ENCODE measurements at places on chromosomes 1 and 21. TPM values are rescaled to one million over a fixed set of nuclear protein-coding genes. Genes with fewer than 3 reads are reported as not detected.

DNA sequence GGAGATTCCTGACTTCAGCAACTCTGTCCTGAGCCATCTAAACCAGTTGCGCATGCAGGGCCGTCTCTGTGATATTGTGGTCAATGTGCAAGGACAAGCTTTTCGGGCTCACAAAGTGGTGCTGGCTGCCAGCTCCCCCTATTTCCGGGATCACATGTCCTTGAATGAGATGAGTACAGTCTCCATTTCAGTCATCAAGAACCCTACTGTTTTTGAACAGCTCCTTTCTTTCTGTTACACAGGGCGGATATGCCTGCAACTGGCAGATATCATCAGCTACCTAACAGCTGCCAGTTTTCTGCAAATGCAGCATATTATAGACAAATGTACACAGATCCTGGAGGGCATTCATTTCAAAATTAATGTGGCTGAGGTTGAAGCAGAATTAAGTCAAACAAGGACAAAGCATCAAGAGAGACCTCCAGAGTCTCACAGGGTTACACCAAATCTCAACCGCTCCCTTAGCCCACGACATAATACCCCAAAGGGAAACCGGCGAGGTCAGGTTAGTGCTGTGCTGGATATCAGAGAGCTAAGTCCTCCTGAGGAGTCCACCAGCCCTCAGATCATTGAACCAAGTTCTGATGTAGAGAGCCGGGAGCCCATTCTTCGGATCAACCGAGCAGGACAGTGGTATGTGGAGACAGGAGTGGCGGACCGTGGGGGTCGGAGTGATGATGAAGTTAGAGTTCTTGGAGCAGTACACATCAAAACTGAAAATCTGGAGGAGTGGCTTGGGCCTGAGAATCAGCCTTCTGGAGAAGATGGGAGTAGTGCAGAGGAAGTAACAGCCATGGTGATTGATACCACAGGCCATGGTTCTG lies 2.3 kb downstream of the ZBTB37 start:
- DNase-seq, result no peak

DNA sequence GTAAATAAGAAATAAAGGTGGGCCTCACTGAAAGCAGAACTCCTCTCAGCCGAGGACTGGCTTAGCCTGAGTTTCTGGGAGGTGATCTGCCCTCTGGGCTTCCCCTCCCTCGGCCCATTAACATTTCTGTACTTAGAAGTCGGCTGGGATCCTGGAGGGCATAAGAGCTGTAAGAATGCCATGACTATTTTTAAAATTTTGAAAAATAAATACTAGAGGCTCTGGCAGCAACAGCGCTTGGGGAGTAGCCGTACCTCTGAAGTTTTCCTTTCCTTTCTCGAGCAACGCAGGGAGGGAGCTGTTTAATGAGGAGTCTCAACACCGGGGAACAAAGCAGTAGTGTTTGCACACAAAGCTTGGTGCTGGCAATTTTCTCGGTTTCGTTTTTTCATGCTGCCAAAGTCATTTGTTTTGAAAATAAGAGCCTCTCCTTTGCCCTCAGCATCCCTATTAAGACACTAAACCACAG lies 498.7 kb downstream of the SMYD3 start:
- DNase-seq, result no peak

DNA sequence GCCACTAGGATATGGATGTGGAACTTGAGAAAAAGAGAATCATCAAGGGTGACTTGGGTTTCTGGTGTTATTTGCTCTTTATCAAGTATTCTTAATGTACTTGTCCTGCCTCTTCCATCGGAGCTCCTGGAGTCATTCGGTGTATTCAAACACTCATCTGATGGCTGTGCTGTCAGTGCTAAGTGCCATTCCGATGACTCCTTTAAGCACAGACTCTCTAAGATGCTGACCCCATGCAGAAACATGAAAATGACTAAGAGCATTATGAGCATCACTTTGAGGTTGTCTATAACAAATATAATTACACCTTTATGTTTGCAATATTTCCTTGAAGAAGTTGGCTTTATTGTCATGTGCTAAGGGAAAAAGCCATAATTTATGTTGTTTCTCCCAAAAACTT lies 11.3 kb upstream of the RPL5 start:
- no peak for DNase-seq

GRCh38 chr1:59947047-59947938 lies 20.7 kb upstream of the CYP2J2 start:
- DNase-seq, result peak; percentile 51

DNA sequence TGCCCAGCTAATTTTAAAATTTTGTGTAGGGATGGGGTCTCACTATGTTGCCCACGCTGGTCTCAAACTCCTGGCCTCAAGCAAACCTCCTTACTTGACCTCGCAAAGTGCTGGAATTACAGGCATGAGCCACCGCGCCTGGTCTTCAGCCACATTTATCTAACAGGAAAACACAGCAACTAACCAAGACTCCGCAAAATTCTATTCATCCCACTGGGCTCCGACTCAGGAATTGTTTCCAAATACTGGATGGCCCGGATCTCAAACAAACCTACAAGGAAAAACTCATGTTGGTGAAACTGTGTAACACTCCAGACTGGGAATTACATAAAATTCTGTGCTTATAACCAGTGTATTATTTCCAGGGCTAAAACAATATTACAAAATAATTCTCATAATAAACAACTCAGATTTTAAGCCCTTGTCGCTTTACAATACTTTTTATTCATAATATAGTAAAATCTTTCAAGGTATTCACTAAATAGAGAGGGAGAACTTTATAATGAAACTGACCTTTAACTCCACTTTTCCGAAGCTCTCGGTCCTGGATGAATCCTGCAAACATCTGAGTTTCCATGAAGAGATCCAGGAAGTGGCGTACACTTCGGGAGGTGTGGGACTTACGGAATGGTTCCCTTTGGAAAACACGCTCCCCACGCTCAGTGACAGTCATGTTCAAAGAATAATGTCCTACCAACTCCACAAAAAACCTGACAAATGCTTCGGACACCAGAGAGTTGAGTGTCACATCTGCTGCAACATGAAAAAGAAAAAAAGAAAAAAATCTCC lies 6.0 kb upstream of the BCAS2 start:
- DNase-seq, result no peak

DNA sequence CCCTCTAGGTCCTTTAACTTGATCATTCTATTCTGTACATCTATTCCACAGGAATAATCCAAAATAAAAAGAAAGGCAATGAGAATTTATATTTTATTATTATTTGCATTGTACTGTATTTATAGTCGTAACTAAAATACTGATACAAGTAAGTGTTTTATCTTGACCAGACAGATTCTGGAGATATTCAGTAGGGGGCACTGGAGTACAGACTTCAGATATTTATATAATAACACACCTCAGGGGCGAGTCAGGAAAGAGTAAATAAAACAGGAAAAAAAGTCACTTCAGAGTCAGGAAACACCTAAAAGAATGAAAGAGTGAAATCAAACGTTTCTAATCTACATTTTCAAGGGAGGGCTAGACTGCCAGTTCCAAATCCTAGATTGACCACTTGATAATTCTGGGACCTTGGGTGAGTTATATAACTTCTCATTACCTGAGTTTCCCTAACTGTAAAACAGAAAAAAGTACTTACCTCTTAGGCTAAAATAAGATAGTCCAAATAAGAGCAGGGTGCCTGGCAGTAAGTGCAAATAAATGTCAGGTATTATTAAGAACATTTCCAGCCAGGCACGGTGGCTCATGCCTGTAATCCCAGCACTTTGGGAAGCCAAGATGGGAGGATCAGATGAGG lies 31.1 kb upstream of the MTF1 start:
- no peak for DNase-seq

GRCh38 chr1:231190456-231190855 lies 28.6 kb downstream of the TRIM67 start:
- DNase-seq, result no peak

LCE1C gene
- not detected for total RNA-seq

Measured in lower lobe of right lung (tissue), 2 donors.